Tongue (tissue), 3 donors: ENCODE measurements at places on chromosomes 7 and 10. TPM values are rescaled to one million over a fixed set of nuclear protein-coding genes. Genes with fewer than 3 reads are reported as not detected.

SMIM30 gene
- total RNA-seq, result 65.2 TPM

PCDH15 gene
- total RNA-seq, result 0.21 TPM

C7orf25 gene
- total RNA-seq, result 6.4 TPM

LRRTM3 gene
- total RNA-seq, result 0.62 TPM

TBATA gene
- total RNA-seq, result not detected

UNCX gene
- total RNA-seq, result not detected

NAT16 gene
- total RNA-seq, result not detected

FBXO24 gene
- 1.2 TPM for total RNA-seq

CDH23 gene
- total RNA-seq, result 12.2 TPM

GRM3 gene
- not detected for total RNA-seq

SFTPA1 gene
- not detected for total RNA-seq

MMRN2 gene
- 53.6 TPM for total RNA-seq

ICA1 gene
- 4.6 TPM for total RNA-seq

SPAM1 gene
- not detected for total RNA-seq

ANLN gene
- 26.5 TPM for total RNA-seq

HYAL4 gene
- total RNA-seq, result not detected

NKX2-3 gene
- 6.2 TPM for total RNA-seq

PRR15 gene
- total RNA-seq, result 0.31 TPM

DGKI gene
- 5.6 TPM for total RNA-seq

GJC3 gene
- not detected for total RNA-seq

GNAT3 gene
- total RNA-seq, result 4.0 TPM

SCD gene
- total RNA-seq, result 15.7 TPM

ASL gene
- 9.8 TPM for total RNA-seq

CNTNAP2 gene
- total RNA-seq, result 1.9 TPM
